ENCODE measurements at places on chromosomes 13 and 19.

- DNase-seq, result no peak
These were observed 926.8 kb upstream of the MIR17HG start for GRCh38 chr13:90420683-90421082.

- DNase-seq, result no peak
These were observed 10.6 kb upstream of the RAB20 start for GRCh38 chr13:110571896-110572777.

- DNase-seq, result no peak
These were observed 364.2 kb downstream of the IRS2 start for GRCh38 chr13:109422161-109422560.

DNA sequence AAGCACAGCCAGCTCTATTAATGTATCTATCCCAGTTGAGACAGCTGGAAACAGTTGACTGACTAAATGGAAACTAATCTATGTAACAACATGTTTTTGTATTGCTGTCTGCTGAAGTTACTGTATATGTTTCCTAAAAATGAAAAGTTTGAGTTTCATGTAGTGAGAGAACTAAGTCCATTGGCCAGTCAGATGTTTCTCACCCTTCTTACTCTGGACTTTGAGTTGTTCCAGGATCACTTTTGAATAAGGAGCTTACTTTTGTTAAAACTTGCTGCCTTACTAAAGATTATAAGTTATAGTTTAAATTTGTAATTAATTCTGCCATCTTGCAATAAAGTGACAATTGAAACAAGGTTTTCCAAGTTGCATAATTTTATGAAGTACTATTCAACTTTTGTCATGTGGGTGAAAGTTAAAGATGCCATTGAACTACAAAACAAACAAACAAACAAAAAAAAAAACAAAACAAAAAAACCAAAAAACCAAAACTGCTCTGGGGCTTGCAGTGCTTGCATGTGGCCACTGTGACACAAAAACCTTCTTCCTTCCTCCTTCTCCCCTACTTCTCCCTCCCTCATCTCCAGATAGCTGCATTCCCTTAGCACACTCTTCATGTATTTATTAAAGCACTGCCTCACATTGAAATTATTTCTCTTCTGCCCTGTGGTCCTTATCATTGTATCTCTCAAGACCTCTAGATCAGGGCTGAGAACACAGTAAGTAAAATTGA, 15.3 kb downstream of the WDFY2 start:
- DNase-seq, result no peak

- DNase-seq, result no peak
These were observed 46.5 kb downstream of the MLLT1 start for GRCh38 chr19:6233056-6233826.
